ENCODE measurements at places on chromosomes 7 and 10. TPM values are rescaled to one million over a fixed set of nuclear protein-coding genes. Genes with fewer than 3 reads are reported as not detected.
A peak's percentile ranks its signal among the peaks of the same experiment; 100 is the strongest.

GRCh38 chr10:132884041-132884440 lies 58.3 kb downstream of the CFAP46 start:
- no peak for DNase-seq

DNA sequence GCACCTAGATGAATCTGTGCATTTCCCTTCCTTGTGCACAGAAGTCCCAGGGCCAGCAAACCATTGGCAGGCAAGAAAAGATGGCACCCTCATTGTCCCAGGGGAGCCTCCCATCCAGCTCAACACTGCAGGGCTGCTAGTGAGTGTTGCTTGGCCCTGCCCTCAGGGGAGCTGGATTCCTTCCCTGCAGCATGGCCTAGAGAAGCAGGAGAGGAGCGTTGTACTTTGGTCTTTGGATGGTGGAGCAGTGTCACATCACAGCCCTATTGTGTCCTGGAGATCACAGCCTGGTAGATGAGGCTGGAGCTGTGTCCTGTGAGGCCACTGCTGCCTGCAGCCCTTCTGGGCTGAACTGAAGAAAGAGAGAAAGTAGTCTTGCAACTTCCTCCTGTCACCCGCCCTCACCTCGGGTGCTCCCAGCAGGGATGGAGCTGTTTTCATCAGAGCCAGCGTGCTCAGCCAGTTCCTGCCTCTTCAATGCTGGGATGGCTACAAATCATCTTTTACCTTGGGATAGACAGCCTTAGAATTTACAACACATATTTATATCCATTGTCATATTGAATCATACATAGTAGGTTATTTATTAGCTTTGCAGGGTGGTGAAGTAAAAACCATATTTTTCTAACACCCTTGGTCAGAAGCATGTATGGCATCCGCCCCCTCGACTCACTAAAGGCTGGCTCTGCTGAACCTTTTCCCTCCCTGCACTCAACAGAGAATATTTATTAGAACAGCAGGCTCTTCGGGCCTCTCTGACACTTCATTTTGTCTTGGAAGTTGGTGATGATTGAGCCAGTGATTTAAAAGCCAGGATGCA lies 43.1 kb upstream of the FAM180A start:
- no peak for DNase-seq

CALHM1 gene
- 0.07 TPM for polyA plus RNA-seq

DNA sequence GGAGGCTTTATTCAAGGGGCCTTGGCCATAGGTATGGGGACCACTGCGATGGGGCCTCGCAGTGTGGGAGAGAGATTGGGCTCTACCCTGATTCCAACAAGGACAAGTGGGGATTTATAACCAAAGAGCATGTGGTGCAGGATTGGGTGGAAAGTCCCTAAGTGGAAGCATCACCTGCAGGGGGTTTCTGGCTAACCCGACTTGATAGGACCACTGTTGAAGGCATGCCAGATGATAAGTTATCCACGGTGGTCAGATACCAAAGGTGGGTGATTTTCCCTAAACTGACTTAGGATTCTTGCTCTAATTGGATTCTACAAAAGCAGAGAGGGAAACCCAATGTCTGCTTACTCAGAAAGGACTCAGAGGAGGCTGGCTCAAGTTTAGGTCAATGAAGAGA lies 429.6 kb upstream of the LRGUK start:
- no peak for DNase-seq

ACTL6B gene
- polyA plus RNA-seq = not detected

GRCh38 chr10:44312401-44312800 lies 72.5 kb downstream of the CXCL12 start:
- no peak for DNase-seq

GRCh38 chr7:81162771-81163525 lies 244.1 kb upstream of the SEMA3C start:
- no peak for DNase-seq

DNA sequence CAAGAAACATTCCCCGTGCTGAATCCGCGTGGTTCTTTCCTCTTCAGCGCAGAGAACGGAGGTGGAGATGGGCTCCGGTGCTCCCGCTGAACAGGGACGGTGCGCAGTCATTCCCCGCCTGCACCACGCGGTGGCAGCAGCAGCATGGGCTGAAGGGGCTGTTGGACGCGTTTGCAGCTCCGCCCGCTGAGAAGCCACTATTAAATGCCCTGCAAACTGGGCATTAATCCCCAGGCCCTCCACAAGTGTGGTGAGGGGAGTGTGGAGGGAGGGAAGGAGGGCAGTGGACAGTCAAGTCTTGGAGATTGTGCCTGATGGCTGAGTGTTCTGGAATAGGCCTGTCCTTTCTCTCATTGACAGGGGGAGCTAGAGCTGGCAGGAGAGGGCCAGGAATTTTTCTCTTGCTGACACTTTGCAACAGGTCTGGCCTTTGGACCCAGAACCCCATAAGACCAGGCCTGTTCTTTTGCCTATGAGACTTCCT lies 240.2 kb upstream of the INHBA start:
- DNase-seq = peak; percentile 62

PLCE1 gene
- polyA plus RNA-seq = 34.9 TPM

DNA sequence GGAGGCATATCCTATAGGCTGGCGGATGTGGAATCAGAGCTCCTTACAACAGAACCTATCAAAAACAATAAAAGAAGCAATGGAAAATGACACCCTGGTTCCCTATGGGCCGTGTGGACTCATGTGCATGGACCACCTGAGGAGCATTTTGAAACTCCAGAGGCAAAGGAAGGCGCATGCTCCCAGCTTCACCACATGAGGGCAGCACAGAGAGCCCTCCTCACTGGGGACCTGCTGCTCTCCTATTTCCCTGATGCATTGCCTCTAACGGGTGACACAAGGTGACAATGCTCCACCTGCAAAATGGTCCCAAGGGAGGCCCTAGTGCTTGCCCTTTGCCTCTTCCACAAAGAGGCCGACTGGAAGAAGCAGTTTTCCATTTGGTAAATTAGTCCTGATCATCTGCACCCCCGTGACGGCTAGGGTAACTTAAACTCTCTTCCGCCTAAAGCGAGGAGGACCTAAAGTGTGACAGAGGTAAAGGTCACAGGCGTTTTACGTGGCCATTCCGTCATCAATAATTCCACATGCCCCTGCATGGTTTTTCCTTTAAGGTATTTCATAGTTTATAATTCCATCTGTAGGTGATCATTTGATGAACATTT lies 67.7 kb downstream of the GPAM start:
- DNase-seq = no peak

- no peak for DNase-seq
Measured at GRCh38 chr7:39293056-39293823, 273.0 kb upstream of the YAE1 start.

MLXIPL gene
- 2.9 TPM for polyA plus RNA-seq

DNA sequence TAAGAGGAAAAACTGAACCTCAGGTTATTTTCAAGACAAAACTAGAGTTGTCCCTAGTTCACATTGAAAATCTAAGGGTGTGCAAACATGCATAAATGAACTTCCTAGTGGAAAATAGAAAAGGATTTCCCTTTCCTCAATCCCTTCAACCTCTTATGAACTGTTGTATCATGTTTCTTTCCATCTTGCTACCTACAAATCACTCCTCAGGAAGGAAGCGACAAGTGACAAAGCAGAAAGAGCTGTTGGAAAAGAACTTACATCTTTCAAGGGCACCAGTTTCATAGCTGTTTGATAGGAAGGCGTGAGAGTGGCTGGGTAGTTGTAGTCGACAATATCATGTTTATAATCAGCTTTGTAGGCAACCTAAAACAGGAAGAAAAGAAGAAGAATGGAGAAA lies 23.9 kb downstream of the NRAP start:
- DNase-seq = no peak

DNA sequence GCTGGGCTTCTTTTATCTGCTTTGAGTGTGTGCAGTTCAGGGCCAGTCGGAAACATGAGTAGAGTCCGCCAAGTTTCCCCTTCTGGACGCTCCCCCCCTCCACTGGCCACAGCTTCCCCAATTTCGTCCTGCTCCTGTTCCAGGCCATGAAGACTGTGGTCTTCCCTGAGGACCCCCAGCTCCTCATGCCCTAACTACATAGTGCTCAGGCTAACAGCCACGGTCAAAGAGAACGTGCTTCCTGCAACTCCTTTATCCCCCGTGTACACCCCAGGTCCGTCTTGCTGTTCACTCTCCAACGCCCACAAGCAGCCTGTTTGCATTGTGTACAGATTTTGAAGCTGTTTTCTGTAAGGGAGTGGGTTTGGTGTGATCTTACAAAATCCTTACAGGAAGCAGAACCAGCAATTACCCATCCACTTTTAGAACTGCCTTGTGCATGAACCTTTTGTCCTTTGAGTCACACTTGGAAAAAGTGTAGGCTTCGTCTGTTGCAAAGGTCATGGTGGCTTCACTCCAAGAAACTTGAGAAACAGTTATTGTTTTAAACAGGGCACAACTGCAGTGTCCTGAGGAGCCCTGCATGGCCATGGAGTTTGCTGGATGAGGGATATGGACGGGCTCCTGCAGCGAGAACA lies 77.0 kb upstream of the FAM20C start:
- no peak for DNase-seq

NEUROG3 gene
- not detected for polyA plus RNA-seq

TEX36 gene
- polyA plus RNA-seq = not detected

OGDHL gene
- 41.4 TPM for polyA plus RNA-seq

- no peak for DNase-seq
Measured at GRCh38 chr10:124242791-124243190, 149.4 kb upstream of the CHST15 start.

- DNase-seq = no peak
Measured at GRCh38 chr10:127977357-127978009, 70.6 kb downstream of the PTPRE start.

DNA sequence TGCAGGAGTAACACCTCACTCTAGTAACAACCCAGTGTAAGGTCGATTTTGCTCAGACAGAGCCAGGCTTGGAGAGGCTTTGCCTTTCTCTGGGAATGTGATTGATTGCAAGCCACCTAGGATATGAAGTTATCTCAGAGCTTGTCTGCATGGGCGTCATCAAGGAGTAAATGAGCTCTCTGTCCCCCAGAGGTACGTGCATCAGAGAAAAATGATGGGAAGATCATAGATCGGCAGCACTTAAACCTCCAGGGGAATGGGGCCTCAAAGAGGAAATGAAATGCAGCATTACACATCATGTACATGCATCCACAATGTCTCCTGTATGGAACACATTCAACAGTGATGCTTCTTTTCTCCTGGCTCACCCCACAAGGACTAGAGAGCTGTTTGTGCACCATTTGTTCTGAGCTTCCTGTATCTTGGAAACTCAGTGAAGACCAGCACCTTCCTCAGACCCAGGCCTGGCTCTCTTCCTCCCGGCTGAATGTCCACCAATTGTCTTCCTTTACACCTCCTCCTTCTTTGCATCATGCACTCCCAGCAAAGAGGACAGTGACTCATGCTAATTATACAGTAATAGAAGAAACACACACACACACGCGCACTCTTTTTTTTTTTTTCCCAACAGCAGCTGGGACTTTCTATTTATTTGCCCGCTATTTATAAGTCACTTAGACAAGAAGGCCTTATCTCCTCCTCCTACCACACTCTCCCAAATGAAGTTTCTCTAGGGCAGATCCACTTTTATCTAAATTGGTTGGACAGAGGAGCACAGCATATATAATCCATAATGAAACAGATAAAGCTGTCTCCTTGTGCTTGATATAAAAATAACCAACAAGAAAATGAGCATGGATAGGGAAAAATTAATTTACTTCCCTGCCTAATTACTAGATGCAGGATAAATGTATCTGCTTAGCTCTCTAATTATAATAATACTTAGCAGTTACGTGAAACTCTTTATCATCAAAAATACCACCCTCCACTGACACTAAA lies 990.7 kb downstream of the CCSER2 start:
- DNase-seq = no peak

DNA sequence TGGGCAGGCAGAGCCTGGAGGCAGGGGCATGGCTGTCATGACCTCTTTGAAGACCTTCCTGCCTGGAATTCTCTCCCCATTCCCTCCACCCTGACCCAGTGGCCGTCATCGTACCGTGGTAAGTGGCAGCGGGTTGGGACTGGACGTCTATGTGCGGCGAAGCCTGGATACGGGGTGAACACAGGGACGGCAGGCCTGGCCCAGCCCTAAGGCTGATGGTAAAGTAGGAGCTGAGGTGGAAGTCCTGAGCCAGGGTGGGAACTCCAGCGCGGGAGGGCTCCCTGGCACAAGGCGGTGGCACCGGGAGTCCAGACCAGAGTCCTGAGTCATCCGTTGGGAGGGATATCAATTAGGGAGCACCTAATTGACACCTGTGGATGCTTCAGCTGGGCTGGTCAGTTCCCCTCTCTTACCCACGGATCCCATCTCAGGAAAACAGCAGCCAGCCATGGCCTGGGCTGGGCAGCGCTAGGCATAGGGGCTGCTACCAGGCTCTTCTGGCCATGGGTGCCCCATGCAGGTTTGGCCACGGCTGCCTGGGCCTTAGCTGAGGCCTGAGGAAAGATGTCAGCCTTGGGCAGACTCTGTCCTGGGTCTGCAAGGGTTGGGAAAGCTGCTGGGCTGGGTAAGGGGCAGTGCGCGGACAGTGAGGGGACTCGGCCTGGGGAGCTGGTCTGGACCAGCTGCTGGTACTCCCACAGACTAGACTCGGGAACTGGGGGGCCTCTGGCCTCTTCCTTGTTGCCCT lies 3.3 kb downstream of the PPIF start:
- no peak for DNase-seq

CCDC186 gene
- polyA plus RNA-seq = 25.1 TPM

- no peak for DNase-seq
Measured at GRCh38 chr7:6409944-6410693, 37.6 kb downstream of the DAGLB start.

DNA sequence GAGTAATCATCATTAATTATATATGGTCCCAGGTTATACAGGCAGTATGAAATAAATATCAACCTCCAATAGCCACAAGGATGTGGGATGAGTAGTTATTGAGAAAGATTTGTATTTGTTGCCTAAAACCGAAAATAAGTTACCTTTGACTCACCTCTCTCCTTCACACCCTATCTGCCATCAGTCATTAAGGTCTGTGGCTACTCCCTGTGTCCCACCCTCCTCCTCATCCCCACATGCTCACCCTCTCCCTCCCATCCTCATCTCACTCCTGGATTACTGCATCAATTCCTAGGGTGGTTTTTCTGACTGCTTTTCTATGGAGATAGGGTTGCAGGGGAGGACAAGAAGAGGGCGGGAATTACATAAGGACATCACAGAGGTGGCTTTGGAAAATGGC lies 9.1 kb upstream of the GGCT start:
- DNase-seq = no peak

UCN3 gene
- polyA plus RNA-seq = 2.9 TPM

Data from right renal cortex interstitium (tissue), 3 donors.